ENCODE measurements at places on chromosomes 6 and 20.

DNA sequence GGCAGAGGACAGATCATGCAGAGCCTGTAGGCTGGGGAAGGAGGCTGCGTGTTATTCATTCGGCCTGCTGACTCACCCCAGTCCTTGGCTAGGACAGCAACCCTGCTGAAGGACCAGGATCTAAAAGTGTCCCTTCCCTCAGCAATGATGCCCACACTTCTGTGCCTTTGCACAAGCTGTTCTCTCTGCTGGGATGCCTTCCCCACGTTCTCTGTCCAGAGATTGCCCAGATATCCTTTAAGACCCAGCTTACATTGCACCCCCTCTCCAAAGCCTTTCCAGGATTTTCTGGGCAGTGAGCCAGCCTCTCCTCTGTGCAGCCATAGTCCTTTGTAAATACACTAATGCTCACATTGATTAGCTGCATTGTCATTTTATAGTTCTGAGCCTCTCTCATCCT, 99.3 kb upstream of the CHD6 start:
- DNase-seq = no peak

DNA sequence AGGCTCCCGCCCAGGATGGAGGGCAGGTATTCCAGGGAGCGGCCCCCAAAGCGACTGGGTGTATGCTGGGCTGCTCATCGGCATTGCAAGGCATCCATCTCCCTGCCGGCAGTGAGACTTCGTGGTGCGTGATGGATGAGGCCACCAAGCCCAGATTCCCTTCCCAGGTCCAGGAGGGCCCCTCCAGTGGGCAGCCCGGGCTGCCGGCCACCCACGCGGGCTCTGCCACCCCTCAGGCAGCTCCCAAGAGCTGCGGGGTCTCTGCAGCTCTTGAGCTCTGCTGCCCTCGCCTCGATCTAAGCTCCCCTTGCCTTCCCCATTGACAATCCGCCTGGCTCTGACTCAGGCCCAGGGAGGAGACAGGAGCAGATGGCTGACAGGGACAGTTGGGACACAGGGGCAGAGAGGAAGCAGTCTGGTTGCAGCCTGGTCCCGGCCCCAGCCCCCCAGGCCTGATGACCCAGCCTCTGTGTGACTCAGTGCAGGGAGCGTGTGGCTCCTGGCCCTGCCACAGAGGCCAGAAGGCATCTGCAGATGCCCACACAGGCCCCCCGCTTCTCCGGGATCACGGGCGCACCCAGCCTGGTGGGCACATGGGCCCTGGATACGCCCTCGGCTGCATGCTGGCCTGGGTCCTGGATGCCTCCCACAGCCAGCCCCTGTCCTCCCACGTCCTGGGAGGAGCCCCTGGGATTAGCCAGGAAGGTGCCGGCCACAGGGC, 33.0 kb downstream of the SLCO4A1 start:
- no peak for DNase-seq

- no peak for DNase-seq
Observed at GRCh38 chr20:7500231-7500663, 440.0 kb downstream of the HAO1 start.

DNA sequence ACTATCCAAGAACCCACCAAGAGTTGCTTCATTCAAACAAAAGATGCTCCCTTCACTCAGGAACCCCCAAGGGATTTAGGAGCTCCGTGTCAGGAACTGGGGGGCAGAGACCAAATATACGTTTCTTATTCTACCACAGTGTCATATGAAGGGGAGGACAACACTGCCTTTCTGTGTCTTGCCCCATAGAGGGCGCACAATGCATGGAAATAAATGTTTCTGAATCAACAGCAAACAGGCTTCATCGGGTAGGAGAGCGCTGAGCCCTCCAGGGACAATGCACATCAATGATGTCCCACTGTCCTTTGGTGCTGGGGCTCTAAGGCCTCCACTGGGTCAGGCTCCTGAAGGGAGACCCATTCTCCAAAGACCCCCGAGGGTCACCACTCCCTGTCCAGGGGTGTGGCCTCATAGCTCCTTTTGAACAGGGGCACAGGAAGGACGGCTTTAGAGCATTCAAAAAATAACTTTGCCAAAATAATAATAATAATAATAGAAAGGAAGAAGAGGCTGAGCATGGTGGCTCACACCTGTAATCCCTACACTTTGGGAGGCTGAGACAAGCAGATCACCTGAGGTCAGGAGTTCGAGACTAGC, 31.1 kb downstream of the PLG start:
- no peak for DNase-seq

GRCh38 chr6:143592335-143592734, 80.8 kb upstream of the FUCA2 start:
- DNase-seq = no peak

DNA sequence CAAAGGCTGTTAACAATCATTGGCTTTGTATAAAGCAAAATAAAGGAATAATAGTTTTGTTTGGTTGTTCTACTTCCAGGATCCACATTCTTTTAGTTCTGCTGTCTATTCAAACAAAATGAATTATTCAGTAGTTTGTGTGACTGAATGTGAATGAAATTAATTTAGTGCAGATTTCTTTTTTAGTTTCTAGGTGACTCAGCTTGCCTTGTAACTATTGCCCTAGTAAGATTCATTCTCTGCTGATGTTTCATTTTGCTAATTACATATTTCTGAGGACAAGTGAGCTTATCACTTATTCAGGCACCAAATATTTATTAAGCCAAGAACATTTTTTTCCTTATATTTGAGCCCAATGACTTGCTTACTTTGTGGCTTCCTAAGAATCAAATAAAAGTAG, 46.5 kb upstream of the RIPOR2 start:
- no peak for DNase-seq

GRCh38 chr20:42155586-42155985, 537.4 kb upstream of the CHD6 start:
- DNase-seq = no peak
